Fibroblast of pulmonary artery (primary cell): ENCODE measurements at places on chromosomes 1 and 21.

GRCh38 chr1:37038227-37039093, 4.1 kb upstream of the GRIK3 start:
- no peak for DNase-seq

GRCh38 chr1:10252508-10252907, 42.1 kb downstream of the KIF1B start:
- peak; percentile 43 for DNase-seq

- no peak for DNase-seq
Measured at GRCh38 chr1:182329471-182329870, 62.1 kb downstream of the GLUL start.

GRCh38 chr1:97906567-97907241, 14.1 kb downstream of the DPYD start:
- DNase-seq, result peak; percentile 97

DNA sequence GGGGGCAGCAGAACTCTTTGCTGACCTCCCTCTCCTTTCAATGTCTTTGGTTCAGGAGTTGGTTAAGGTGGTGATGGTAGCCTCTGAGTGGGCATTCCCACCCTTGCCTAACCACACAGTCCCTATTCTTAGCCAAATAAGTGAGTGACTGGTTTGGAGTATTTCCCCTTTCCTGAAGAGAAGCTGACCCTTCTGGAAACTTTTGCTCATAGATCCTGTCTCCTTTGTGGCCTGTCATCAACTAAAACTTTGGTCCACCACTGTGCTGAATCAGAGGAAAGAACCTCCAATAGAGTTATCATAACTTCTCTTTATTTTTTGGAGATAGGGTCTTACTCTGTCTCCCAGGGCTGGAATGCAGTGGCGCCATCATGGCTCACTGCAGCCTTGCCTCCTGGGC, 31.1 kb downstream of the C1orf21 start:
- DNase-seq, result no peak

GRCh38 chr21:31455506-31455905, 111.4 kb upstream of the TIAM1 start:
- DNase-seq, result no peak

DNA sequence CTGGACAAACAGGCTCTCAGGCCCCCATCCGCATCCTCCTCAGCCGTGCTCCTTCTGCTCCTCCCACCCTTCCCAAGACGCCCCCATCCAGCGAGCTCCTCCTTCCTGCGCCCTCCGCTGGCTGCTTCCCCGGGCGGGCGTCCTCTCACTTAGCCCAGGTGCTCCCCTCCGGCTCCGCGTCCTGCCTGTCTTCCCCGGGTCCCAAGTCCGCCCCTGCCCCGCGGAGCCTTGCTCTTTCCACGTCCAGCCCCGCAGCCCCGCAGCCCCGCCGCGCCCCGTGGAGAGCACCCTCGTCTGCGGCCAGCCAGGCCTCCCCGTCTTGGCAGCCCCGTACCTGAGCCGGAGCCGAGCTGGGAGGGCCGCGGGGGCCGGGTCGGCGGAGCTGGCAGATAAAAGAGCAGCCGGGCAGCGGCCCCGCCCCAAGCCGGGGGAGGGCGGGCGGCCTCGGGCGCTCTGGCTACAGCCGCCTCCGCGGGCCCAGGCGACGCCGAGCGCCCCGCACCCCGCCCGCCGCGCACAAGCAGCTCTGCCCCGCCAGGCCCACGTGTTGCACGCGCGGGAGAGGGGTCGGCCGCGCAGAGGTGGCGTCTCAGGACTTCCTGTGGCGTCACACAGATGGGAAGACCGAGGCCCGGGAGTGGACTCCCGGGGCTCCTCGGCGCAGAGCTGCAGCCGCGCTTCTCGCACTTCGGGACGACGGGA, at the start of gene PAQR7:
TSS of gene PAQR7 (minus strand) at position 555 of the 702 bp plus-strand sequence. CDS start 11,869 bp downstream, outside the sequence.
- peak; percentile 67 for DNase-seq

DNA sequence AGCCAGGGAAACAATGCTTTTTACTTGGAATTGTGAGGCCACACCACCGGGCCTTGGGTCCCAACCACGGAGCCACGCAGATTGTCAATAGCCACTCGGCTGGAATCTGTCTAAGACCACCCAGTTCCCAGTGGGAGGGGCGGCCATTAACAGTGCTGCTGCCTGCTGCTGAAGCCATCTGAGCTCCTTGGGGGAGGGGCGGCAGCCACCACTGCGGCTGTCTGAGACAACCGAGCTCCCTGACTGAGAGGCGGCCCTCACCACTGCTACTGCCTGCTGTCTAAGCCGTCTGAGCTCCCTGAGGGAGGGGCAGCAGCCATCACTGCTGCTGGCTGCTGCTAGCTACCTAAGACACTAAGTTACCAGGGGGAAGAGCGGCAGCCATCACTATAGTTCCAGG, 64.3 kb downstream of the DMRTA2 start:
- no peak for DNase-seq

DNA sequence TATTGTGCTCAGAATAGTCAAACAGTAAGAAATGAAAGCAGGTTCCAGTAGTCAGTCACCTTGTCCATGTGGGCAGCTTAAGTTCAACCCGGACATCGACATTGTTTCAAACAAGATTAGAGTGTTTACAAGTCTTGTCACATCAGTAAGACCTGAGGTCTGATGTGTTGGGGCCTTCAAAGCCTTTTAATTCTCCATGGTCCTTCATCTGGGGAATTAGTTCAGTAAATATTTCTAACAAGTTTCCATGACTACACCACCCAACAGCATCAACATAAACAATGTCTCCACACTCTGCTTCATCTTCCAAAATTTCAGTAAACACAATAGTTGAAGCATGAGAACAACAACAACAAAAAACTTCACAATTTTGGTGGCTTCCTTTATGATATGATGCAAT, 15.1 kb upstream of the ADORA1 start:
- DNase-seq, result no peak

GRCh38 chr1:7993593-7994479, 32.3 kb downstream of the ERRFI1 start:
- DNase-seq, result peak; percentile 58

- peak; percentile 51 for DNase-seq
Measured at GRCh38 chr1:217896490-217896889, 265.3 kb downstream of the SPATA17 start.

GRCh38 chr1:18535391-18536210, 54.9 kb downstream of the KLHDC7A start:
- no peak for DNase-seq

DNA sequence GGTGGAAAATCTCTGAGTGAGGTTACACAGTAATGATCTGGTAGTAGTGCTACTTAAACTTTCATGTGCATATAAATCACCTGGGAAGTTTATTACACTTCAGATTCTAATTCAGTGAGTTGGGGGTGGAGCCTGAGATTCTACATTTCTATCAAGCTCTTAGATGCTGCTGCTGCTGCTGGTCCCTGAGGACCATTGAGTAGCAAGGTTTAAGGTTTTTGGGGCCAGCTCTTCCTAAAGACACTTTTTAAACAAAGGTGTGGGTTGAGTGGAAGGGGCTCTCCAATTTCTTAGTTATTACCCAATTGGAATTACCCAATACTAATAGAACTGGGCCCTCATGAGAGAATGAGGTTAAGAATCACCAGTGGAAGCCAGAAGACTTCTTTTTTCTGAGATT, 29.5 kb downstream of the KCNA3 start:
- DNase-seq, result no peak
